Stomach (tissue), 19 donors: ENCODE measurements at places on chromosomes 16 and 17. TPM values are rescaled to one million over a fixed set of nuclear protein-coding genes. Genes with fewer than 3 reads are reported as not detected.

DNA sequence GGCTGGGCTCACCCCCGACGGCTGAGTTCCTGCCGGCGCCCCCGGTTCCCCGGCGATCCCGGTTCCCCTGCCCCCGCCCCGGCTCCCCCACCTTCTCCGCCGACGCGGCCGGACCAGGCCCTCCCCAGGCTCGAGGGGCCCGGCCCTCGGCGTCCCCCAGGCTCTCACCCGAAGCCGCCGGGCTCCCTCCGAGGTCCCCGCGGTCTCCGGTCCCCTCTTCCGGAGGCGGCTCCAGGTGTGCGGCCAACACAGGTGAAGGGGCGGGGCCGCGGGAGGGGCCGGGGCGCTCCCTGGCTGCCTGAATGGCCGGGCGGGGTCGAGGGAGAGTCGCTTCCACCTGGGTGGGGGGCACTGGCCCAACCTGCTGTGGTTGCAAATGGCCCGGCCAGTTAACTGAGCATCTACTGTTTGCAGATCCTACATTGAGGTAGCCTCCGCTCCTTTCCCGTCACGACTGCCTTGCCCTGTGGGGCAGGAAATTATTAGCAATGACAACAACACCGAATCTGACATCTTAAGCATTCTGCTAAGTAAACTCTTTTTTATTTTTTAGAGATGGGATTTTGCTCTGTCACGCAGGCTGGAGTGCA is at the start of gene BICDL2:
TSS of gene BICDL2 (minus strand) at position 219 of the 590 bp plus-strand sequence. CDS start 1,448 bp downstream, outside the sequence.
- DNase-seq, result peak; percentile 83
- H3K27ac ChIP-seq, result peak within 1 kb of the TSS; percentile 89
- H3K4me3 ChIP-seq, result peak within 1 kb of the TSS; percentile 47

- peaks cover 17% of the 10 kb centered on the region for H3K36me3 ChIP-seq
- peak overlapping the region; percentile 78 for H3K27ac ChIP-seq
- H3K4me1 ChIP-seq, result peaks cover 100% of the 10 kb centered on the region
- H3K27me3 ChIP-seq, result no peaks in the 10 kb centered on the region
- H3K4me3 ChIP-seq, result peak overlapping the region; percentile 5
These were observed 102.6 kb downstream of the ZNF778 start for GRCh38 chr16:89319886-89320781.

- peaks cover 8% of the 10 kb centered on the region for H3K4me1 ChIP-seq
- no peak overlapping the region for H3K27ac ChIP-seq
- no peak overlapping the region for H3K4me3 ChIP-seq
- no peak for DNase-seq
- no peaks in the 10 kb centered on the region for H3K27me3 ChIP-seq
These were observed 145.6 kb upstream of the MYOCD start for GRCh38 chr17:12519956-12520594.

DNA sequence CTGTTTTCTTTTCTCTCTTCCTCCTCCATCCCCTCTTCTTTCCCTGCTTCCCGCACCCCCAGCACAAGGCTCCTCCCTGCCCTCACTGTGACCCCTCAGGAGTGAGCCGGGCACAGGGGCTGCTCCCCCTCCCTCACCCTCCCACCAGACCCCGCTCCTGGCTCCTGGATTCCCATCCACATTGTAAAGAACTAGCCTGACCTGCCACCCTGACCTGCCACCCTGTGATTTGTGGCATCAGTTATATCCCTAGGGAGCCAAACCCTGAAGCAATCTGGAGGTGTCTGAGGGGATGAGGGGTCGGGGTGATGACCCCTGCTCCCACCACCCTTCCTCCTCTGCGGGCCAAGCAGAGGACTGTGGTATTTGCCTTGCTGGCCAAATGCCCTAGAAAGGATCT is 98.0 kb upstream of the LHX1 start:
- no peaks in the 10 kb centered on the region for H3K36me3 ChIP-seq
- DNase-seq, result no peak
- H3K4me3 ChIP-seq, result no peak overlapping the region
- no peaks in the 10 kb centered on the region for H3K4me1 ChIP-seq
- H3K27ac ChIP-seq, result no peak overlapping the region
- H3K27me3 ChIP-seq, result no peaks in the 10 kb centered on the region

DNA sequence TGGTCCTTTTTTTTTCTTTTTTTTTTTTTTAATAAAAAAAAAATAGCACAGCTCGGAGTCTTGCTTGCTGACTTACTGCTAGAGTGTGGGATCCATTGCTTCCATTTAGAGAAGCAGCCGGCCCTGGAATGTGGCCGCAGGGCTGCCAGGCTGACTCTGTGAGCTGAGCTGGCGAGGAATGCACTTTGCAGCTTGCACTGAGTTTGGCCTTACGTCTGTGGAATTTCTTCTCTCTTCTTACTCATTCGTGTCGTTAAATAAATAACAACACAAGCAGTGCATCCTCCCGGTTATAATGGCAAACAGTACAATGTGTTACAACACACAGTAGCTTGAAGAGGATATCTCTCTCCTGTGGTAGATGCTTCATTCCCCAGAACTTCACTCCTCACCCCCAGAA is 69.2 kb downstream of the PRKCB start:
- peaks cover 8% of the 10 kb centered on the region for H3K4me1 ChIP-seq
- DNase-seq, result no peak
- no peak overlapping the region for H3K4me3 ChIP-seq
- no peaks in the 10 kb centered on the region for H3K27me3 ChIP-seq
- H3K27ac ChIP-seq, result peak overlapping the region; percentile 64

- no peak overlapping the region for H3K27ac ChIP-seq
- no peak overlapping the region for H3K4me3 ChIP-seq
- no peak for DNase-seq
- H3K27me3 ChIP-seq, result no peaks in the 10 kb centered on the region
- no peaks in the 10 kb centered on the region for H3K36me3 ChIP-seq
These were observed 25.4 kb downstream of the SLC39A11 start for GRCh38 chr17:73067075-73067474.

DNA sequence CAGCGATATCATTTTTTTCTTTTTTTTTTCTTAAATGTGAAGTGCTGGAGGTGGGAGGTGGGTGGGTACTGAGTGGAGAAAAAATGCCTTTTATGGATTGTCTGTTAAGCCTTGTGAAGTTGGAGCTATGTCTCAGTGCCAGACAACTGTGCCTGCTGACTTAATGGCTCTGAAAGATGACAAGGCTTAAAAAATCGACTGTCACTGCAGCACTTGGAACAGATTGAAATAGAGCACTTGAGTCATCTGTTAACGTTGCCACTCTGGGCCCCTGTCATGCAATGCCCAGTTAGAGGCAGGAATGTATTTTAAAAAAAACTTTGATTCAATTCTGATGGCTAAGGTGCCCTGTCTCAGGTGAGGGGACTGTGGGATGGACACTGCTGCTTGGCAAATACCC is 108.2 kb upstream of the HS3ST2 start:
- no peak for DNase-seq
- H3K36me3 ChIP-seq, result no peaks in the 10 kb centered on the region
- no peaks in the 10 kb centered on the region for H3K4me1 ChIP-seq
- H3K4me3 ChIP-seq, result no peak overlapping the region
- no peaks in the 10 kb centered on the region for H3K27me3 ChIP-seq
- H3K27ac ChIP-seq, result no peak overlapping the region

- no peaks in the 10 kb centered on the region for H3K27me3 ChIP-seq
- no peaks in the 10 kb centered on the region for H3K36me3 ChIP-seq
- no peak overlapping the region for H3K27ac ChIP-seq
- H3K4me1 ChIP-seq, result no peaks in the 10 kb centered on the region
These were observed 45.4 kb upstream of the TMEM132E start for GRCh38 chr17:34533806-34534527.

DNA sequence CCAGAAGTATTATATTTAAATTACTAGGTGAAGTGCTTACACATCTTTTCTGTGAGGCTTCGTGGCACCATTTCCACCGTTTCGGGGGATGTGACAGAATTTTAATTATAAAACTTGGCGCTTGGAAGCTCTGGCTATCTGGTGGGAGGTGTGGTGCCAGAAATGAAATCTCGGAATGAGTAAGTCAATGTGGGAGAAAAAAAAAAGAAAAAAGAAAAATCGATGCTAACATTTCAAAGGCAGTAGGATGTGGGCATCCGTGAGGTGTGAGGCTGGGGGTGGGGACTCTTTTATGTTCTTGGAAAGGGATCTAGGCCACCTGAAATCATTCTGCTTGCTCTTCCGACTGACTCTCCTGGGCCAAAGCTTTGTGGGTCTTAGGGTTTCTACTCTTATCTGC is 21.9 kb downstream of the CPPED1 start:
- peaks cover 34% of the 10 kb centered on the region for H3K36me3 ChIP-seq
- no peak overlapping the region for H3K4me3 ChIP-seq
- H3K4me1 ChIP-seq, result no peaks in the 10 kb centered on the region
- no peaks in the 10 kb centered on the region for H3K27me3 ChIP-seq
- H3K27ac ChIP-seq, result no peak overlapping the region

- peaks cover 47% of the 10 kb centered on the region for H3K4me1 ChIP-seq
- H3K27me3 ChIP-seq, result no peaks in the 10 kb centered on the region
- no peak overlapping the region for H3K4me3 ChIP-seq
- no peak overlapping the region for H3K27ac ChIP-seq
- H3K36me3 ChIP-seq, result no peaks in the 10 kb centered on the region
- DNase-seq, result no peak
These were observed 54.4 kb downstream of the SF3B3 start for GRCh38 chr16:70578035-70578434.

DNA sequence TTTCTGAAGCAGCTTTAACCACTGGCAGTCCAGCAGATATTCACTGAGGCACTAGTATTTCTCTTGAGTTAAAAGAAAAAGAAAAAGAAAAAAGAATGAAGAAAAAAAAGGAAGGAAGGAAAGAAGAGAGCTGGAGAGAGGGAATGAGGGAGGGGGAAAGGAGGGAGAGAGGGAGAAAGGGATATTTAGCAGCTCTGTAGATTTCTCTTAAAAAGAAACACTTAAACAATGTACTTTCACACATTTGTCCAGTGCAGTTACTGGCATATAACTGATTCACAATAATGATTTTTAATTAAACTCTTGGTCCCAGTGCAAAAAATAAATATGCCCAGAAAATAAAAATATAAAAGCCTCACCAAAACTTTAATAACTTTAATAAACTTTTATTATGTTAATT is 386.4 kb downstream of the KCNJ2 start:
- no peaks in the 10 kb centered on the region for H3K4me1 ChIP-seq
- no peak for DNase-seq
- no peak overlapping the region for H3K4me3 ChIP-seq
- no peaks in the 10 kb centered on the region for H3K27me3 ChIP-seq

The PIK3R5 gene
- polyA plus RNA-seq, result 0.90 TPM

GRCh38 chr17:81434072-81434471 is 38.8 kb downstream of the BAHCC1 start:
- no peaks in the 10 kb centered on the region for H3K36me3 ChIP-seq
- peaks cover 2% of the 10 kb centered on the region for H3K27me3 ChIP-seq
- H3K4me1 ChIP-seq, result peaks cover 63% of the 10 kb centered on the region
- peak; percentile 77 for DNase-seq
- H3K4me3 ChIP-seq, result no peak overlapping the region

The CES4A gene
- polyA plus RNA-seq, result 16.5 TPM

GRCh38 chr17:38915639-38915995 is 9.8 kb upstream of the LASP1NB start:
- peaks cover 66% of the 10 kb centered on the region for H3K4me1 ChIP-seq
- no peaks in the 10 kb centered on the region for H3K27me3 ChIP-seq
- H3K36me3 ChIP-seq, result peaks cover 99% of the 10 kb centered on the region
- no peak overlapping the region for H3K27ac ChIP-seq
- peak; percentile 4 for DNase-seq

The WNT9B gene
- polyA plus RNA-seq, result not detected

DNA sequence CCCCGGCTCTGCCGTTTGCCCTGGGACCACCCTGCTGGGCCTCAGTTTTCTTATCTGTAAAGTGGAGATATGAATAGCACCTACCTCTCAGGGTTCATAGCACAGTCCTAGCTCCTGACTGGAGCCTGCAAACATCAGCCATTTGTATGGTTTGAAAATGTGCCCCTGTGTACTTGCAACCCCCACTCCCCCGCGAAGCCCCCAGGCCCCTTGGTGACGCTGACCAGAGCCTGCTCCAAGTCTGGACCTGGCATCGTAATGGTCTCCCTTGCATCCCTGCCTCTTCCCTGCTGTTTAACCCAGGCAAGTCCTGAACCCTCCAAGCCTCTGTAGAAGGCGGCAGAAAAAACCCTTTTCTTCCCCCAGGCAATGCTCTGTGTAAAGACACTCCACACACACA is 128.0 kb downstream of the IRF8 start:
- H3K36me3 ChIP-seq, result no peaks in the 10 kb centered on the region
- no peak for DNase-seq
- no peaks in the 10 kb centered on the region for H3K27me3 ChIP-seq

DNA sequence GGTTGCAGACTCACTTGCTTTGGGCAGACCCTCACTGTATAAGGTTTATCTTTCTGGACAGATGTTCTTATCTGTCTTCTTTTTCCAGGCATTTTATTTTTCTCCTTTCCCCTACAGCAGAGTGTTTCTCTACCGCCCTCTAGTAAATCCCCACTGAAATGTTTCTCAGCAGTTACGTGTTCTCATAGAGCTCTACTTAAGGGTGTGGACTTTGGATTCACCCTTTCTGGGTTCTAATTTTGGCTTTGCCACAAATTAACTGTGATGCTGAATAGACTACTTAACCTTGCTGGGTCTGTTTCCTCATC is 2.0 kb downstream of the ADAT1 start:
- H3K4me1 ChIP-seq, result peaks cover 25% of the 10 kb centered on the region
- peak; percentile 41 for DNase-seq
- H3K4me3 ChIP-seq, result no peak overlapping the region
- H3K27ac ChIP-seq, result no peak overlapping the region

The G6PC1 gene
- polyA plus RNA-seq, result not detected

GRCh38 chr17:17109907-17110306 is 67.7 kb downstream of the MPRIP start:
- H3K27ac ChIP-seq, result peak overlapping the region; percentile 77
- H3K4me1 ChIP-seq, result peaks cover 58% of the 10 kb centered on the region
- peak; percentile 88 for DNase-seq
- H3K36me3 ChIP-seq, result no peaks in the 10 kb centered on the region
- no peak overlapping the region for H3K4me3 ChIP-seq

The RHBDL3 gene
- polyA plus RNA-seq, result 1.5 TPM

The CNTD1 gene
- 1.3 TPM for polyA plus RNA-seq

DNA sequence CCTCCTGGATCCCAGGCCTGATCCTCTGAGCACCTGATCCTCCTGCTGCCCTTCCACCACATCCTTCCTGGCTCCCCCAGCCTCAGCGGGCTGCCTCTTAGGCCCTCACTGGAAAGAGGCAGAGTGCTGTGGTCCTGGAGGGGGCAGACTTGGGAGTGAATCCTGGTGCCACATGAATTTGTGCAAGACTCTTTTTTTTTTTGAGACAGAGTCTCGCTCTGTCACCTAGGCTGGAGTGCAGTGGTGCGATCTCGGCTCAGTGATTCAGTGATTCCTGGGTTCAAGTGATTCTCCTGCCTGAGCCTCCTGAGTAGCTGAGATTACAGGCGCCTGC is 3.1 kb downstream of the GHDC start:
- no peaks in the 10 kb centered on the region for H3K27me3 ChIP-seq
- H3K4me3 ChIP-seq, result no peak overlapping the region
- peaks cover 15% of the 10 kb centered on the region for H3K36me3 ChIP-seq
- H3K4me1 ChIP-seq, result peaks cover 25% of the 10 kb centered on the region
- no peak overlapping the region for H3K27ac ChIP-seq

The CTRB2 gene
- polyA plus RNA-seq, result 2.7 TPM
